ENCODE measurements at places on chromosomes 6 and 20.

GRCh38 chr6:38307740-38308139 is 332.0 kb downstream of the BTBD9 start:
- no peak for DNase-seq

DNA sequence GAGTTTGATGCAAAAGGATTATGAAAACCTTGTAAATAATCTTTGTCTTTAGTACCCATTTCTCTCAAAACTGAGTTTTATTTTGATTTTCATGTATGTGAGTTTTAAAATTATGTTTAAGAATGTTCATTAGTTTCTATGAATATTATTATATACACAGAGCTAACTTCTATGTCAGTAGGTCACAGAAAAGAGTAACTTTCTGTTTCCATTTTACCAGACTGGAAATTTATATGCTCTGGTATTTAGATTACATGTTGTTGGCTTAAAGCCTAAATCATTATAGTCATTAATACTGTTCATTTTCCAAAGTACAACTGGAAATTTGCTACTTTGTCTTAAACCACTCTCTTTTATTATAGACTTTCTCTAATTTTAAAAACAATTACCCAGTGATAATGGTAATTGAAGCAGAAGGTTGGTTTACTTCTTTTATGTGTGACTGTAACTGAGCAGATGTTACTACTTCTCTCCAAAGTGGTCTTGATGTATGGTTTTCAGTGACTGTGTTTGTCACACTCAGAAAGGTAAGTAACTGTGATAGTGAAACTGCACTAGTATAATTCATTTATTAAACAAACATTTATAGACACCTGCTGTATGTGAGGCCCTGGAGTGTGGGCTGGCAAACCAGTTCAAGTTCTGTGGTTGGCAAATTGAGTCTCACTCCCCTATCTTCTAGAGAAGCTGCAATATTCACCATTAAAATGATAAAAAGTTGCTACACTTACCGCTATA is 13.2 kb downstream of the CRYBG1 start:
- DNase-seq: no peak

- DNase-seq: peak; percentile 52
Observed at GRCh38 chr6:12482386-12483375, 192.5 kb downstream of the EDN1 start.

DNA sequence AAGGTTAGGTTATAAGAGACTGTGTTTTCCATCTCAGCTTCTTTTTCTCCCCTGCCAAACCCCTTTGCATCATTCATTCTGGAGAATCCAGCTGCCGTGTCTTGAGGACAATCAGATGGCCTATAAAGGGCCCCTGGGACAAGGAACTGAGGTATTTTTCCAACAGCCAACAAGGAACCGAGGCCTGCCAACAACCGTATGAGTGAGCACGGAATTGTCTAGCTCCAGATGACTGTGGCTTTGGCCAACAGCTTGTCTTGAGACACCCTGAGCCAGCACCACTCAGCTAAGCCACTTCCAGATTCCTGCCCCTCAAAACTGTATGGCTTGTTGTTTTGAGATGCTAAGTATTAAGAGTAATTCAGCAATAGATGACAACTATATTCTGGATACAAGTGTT is 433.7 kb upstream of the HSF2 start:
- no peak for DNase-seq
